ENCODE measurements at places on chromosomes 12 and 14.

DNA sequence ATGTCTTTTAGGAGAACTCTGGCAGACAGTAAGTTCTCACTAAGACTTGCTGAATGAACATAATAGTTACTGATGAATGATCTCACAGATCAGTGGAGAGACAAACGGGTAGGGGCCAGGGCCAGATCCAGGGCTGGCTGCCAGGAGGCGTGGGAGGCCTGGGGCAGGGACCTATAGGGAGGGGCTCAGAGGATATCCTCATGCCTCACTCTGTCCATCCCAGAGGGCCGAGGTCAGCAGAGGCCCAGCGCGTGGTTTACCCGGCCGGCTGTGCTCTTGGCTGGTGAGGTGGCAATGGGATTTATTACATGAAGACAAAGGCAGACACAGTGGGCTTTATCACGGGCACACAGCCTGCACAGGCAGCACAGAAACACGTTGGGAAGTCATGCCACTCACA, 85.4 kb downstream of the CHGA start:
- DNase-seq = no peak

- DNase-seq = no peak
These were observed 8.1 kb upstream of the KRT4 start for GRCh38 chr12:52821826-52822660.

DNA sequence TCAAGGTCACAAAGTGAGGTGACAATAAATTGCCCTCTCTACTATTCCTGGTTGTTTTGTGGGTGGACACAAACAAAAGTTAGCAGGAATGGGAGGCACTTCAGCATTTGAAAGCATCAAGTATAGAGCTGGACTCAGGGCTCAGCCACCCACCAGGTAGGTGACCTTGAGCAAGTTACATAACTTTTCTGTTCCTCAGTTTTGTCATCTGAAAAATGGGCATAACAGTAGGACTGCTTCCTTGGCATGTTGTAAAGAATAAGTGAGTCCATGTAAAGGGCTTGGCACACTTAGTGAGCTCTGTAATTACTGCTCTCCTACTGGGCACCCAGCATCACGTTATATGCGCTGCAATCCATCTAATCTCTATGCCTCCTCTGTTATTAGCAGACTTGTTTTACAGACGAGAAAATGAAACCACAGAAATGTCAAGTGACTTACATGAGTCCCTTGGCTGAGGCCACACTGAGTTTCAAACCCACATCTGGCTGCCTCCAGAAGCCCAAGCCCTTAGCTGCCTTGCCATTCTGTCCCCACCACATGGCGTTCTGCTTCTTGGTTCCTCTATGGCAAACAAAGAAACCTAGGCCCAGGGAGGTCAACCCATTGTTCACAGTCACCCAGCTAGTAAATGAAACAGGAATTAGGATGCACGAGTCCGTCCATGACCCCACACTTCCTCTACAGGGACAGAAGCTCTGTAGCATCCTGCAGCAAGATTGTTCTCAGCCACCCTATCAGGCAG, 63.2 kb upstream of the SLC24A4 start:
- no peak for DNase-seq

- DNase-seq = peak; percentile 68
These were observed 398.3 kb downstream of the APAF1 start for GRCh38 chr12:99043319-99043914.

DNA sequence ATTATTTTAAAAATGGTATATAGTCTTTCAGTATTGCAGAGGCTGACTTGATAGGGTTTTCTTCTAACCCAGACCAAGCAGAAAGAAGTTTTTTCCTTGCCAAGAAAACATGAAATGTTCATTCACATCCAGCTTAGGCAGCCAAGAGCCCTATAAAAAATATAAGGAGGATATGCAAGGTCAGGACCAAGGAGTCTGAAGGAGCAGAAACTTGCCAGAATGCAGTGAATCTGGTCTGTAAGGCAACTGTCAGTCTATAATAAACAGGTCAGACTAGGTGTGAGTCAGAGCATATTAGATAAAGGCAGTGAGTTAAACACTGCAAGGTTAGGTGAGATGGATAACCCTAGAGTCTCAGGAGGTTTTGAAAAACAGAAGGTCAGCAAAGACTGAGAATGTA, 645.5 kb downstream of the C12orf50 start:
- no peak for DNase-seq

- DNase-seq = peak; percentile 45
These were observed 54.3 kb upstream of the NPFF start for GRCh38 chr12:53561590-53561953.

DNA sequence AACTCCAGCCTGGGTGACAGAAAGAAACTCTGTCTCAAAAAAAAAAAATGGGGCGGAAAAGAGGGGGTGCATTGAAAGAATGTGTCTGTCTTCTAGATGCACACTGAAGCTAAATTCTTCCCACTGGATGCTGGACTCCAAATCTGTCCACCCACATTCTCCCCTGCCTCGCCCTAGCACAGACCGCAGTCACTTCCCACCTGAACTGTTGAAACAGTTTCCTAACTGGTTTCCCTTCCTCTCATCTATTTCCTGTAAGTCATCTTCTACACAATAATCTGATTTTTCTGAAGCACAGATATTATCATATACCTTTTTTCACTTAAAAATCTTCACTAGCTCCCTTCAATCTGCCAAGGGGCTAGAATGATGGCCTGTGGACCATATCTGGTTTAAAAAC, 1.5 kb upstream of the HCAR1 start:
- DNase-seq = no peak

- no peak for DNase-seq
These were observed 67.8 kb downstream of the GALNT8 start for GRCh38 chr12:4787965-4788364.

DNA sequence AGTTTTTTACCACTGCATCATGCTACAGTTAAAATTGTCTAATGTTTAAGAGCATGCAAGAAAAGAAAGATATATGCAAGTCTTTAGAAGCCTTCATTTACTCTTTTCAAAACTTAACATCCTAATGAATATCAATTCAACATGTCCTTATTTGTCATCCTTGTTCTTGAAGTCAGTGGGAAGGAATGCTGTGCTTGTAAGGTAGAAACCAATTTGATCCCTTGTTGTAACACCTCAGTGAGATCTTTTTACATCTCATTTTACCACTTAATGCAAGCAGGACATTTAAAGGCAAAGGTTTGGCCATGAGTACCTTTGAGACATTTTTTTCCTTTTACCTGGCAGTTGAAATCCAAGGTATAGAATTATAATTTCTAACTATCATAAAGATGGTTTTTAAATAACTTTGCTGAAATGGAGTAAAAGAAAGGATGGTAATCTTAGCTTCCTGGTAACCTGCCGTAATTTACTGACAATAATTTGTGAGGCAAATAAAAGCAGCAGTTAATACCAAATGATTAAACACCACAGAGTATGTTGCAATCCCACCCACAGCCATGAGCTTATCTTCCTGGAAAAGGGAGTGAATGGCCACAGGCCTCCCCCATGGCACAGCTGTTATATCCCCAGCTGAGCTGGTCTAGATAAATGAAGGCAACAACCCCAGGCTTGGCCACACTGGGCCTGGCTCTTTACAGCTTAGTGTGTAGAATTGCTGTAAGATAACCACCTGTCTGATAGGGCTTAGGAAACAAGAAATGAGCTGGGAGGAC, 33.2 kb upstream of the STRN3 start:
- DNase-seq = peak; percentile 88

GRCh38 chr14:92472860-92473259, 40.7 kb upstream of the RIN3 start:
- peak; percentile 62 for DNase-seq

- DNase-seq = no peak
These were observed 20.2 kb downstream of the KLHL28 start for GRCh38 chr14:44941591-44941990.

- no peak for DNase-seq
These were observed 196.2 kb upstream of the ALG10 start for GRCh38 chr12:33825986-33826602.

- no peak for DNase-seq
These were observed 37.0 kb upstream of the CMKLR1 start for GRCh38 chr12:108375986-108376663.

- DNase-seq = peak; percentile 60
These were observed 890 bp upstream of the KIF26A start for GRCh38 chr14:104137297-104138097.

- no peak for DNase-seq
These were observed 77.2 kb upstream of the RFLNA start for GRCh38 chr12:124217508-124218242.

- DNase-seq = no peak
These were observed 50.9 kb downstream of the SUPT16H start for GRCh38 chr14:21332950-21333349.

DNA sequence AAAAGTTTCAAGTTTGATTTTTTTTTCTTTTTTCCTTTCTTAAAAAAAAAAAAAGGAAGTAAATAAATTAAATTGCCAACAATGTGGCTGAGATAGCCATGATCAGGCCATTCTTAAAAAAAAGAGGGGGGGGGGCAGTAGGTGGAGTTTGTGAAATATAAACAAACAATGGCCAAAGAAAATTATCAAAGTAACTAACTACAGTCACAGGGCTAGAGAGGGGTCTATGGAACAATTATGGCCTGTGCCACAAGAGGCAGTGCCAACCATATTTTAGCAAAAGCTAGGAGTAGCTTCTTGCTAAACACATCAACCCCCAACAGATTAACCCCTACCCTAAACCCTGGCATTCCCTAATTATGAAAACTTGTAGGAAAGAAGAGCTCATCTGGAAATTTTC, 16.2 kb upstream of the SMARCC2 start:
- peak; percentile 88 for DNase-seq

Data from common myeloid progenitor, CD34-positive (primary cell).